GM04504 (cell line): ENCODE measurements at places on chromosomes 6 and 20.

- DNase-seq, result no peak
Observed at GRCh38 chr6:44631968-44632367, 244.5 kb downstream of the CDC5L start.

GRCh38 chr20:19932170-19932667 is 84.9 kb upstream of the NAA20 start:
- DNase-seq, result peak; percentile 82

DNA sequence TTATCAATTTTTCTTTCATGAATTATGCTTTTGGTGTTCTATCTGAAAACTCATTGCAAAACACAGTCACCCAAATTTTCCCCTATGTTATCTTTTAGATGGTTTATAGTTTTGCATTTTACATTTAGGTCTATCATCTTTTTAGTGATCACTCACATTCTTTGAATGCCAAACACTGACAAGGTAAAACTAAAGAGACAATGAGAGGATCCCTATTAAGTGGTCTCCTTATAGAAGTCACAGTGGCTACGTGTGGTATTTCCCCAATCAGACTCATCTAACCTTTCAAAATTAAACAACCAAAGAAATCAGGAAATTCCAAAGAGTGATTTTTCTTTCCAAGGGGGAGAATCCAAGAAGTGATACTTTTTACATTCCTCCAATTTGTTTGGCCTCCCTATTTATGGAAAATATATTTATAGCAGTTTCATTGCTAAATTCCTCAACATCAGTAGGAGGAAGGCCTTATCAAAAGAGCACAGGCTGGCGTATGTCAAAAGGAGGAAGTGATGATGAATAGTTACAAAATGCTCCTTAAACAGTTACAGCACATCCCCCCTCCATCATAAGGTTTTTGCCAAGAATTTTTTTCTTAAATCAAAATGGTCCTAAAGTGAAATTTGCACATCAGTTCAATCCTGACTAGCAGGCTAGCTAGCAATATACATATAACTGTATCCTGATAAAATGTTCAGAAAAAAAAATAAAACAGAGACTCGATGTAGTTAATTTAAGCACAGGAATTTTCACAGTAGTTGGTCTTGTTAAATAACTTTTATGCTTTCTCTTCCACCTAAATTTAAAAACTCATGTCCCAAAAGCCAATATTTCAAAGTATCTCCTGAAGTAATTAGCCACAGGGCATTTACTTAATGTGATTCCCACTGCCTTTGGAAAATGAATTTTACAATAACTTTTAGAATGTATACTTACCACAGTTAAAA is 76.2 kb upstream of the IPCEF1 start:
- DNase-seq, result no peak

- no peak for DNase-seq
Observed at GRCh38 chr6:50979171-50979525, 160.5 kb downstream of the TFAP2B start.

DNA sequence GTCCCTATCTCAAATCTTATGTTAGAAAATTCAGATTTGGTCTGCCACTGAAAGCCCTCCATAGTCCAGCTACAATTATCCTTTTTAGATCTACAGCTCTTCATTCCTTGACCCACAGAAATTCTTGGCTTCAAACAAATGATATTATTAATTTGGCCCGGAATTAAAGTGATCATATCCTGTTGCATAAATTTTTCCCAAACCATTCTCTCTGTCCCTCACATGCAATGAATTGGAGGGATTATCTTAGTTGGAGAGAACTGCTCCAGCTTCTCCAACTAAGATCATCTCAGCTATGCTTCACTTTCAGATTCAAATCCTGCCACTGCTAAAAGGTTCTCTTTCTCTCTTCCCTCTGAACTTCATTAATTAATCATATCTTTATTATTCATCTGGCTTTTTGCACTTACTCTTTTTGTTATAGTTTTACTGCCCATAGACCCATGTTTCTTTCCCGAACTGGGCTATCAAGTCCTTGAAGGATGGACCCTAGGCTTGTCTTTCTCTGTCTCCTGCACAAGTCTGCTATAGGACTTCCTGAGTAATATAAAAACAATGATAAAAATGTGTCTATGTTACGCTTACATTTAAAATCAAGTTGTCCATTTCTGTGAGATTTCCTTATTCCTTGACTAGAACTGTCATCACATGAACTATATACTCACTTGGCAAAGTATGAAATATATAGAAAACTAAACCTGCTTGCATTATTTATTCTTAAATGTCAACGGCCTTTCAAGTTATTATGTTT is 493.9 kb upstream of the MARCKS start:
- DNase-seq, result no peak

DNA sequence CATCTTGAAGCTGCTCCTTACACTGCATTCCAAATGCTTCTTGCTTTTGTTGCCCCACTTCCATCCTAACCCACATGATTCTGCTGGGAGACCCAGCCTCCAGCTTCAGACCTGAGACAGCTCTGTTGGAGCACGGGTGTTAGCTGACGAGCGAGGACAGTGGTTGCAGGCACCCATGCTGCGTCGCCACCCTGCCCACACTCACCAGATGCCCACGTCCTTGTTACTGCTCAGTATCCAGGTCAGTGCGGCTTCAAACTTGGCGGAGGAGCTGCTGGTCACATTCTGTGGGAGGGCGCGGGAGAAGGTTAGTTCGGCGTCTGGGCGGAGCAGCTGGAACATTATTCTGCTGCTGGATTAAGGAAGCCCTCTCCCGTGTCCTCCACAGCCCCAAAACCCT is 9.0 kb downstream of the LEMD2 start:
- DNase-seq, result no peak

- no peak for DNase-seq
Observed at GRCh38 chr20:63264519-63264918, 8.1 kb upstream of the ARFGAP1 start.

DNA sequence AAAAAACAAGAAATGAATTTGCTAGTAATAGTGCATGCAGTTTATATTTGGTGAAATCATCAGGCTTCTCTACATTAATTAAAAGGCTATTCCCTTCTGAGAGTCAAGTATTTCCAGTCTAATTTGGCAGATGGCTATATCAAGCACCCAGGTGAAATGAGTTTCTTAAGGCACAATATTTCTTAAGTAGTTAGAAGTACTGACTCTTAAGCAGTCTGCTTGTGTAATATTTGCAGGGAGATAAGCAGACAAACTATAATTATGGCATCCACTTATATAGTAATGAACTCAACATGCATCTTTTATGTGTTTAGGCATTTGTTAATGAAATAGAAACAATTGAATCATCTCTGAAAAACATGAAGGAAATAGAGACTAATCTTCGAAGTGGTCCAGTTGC is 189.2 kb downstream of the UTRN start:
- DNase-seq, result no peak

- no peak for DNase-seq
Observed at GRCh38 chr6:64170316-64170715, 534.7 kb downstream of the PHF3 start.

DNA sequence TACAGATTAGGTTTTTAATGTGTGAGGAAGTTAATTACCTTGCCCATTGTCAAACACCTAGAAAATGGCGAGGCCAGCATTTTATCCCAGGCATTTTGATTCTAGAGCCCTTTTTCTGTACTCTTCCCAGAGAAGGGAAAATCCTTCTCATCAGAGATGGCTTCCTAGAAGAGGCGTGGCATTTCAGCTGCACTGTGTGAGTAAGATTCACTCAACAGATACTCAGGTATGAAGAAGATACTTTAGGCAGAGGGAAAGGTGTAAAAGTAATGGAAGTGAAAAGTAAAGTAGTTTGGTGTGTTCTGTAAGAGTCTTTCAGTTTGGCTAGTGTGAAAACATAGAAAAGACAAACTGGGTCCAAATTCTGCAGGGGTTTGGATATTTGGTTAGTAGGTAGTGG is 113.8 kb downstream of the MAP3K4 start:
- no peak for DNase-seq

DNA sequence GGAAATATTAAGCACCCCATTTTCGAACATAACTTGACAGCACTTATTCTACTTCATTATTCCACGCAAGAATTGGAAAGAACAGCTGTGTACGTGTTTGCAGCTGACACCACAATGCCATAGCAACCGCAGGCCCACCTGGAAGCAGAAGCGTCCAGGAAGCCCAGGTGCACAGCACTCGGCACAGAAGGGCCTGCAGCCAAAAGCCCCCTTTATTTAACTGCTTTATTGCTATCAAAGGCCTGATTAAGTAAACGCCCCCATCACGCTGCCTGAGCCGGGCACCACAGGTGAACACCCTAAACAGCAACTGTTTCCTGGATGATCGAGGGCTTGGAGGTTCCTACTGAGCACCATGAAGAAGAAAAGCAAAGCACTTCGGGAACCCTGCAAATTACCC is 6.3 kb downstream of the TAF4 start:
- DNase-seq, result no peak

DNA sequence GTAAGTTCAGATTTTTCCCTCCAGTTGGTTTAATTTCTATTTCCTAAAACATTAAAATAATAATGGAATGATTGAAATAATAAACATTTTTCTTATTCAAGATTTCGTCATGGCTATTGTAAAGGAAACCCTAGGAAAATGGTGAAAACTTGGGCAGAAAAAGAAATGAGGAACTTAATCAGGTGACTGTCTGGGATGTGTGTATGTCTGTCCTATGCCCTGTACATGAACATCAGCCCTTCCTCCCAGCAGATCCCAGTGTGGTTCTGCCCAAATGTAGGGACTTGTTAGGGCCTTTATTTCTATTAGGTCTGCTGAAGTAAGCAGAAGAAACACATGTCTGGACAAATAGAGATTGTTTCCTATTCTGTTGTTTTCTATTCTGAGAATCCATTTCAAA is 13.1 kb downstream of the RIOK1 start:
- no peak for DNase-seq

DNA sequence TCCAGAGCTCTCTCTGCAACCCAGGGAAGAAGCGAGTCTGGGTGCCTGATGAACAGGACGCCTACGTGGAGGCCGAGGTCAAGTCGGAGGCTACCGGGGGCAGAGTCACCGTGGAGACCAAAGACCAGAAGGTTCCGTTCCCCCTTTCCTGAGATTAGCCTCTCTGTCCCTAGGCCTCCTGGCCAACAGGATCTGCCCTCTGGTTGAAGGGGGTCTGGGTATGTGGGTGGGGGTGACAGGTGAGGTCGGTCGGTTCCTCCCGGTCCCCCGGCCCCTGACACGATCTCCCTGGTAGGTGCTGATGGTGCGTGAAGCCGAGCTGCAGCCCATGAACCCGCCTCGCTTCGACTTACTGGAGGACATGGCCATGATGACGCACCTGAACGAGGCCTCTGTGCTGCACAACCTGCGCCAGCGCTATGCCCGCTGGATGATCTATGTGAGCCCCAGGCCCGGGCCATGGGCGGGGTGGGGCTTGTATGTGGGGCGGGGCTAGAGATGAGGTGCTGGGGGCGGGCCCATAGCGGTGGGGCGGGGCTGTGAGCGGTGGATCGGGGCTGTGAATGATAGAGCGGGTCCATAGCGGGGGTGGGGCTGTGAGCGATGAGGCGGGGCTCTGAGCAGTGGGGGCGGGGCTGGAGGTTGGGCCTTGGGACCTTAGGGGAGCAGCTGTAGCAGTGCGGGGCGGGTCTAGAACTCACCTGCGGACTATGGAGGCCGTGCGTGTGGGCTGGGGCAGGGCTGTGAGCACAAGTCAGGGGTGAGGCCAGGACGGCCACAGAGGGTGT is 23.9 kb downstream of the MYH7B start:
- no peak for DNase-seq

DNA sequence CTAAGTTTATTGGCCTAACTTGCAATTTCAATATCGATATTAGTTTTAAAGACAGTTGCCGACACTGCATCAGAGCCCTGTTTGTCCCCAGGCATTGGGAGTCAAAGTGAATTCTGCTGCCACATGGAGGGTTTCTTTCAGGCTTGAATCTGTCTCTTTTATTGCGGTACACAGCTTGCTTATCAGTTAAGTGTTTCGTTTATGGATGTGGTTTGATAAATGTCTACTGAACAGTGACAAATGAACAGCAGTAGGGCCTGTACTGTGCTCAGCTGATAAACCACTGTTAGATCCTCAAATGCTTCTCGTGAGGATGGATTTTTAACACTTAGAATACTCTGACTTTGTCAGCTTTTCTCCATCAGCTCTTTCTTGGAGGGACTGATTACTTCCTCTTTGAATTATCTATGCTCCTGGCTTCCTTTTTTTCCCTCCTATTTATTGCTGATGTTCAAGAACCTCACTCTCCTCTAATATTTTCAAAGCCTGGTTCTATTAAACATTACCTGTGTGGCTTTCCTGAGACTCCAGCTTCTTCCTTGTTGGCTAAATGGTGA is 240.8 kb downstream of the PLCB1 start:
- no peak for DNase-seq

- no peak for DNase-seq
Observed at GRCh38 chr6:145225500-145225899, 509.8 kb downstream of the EPM2A start.

DNA sequence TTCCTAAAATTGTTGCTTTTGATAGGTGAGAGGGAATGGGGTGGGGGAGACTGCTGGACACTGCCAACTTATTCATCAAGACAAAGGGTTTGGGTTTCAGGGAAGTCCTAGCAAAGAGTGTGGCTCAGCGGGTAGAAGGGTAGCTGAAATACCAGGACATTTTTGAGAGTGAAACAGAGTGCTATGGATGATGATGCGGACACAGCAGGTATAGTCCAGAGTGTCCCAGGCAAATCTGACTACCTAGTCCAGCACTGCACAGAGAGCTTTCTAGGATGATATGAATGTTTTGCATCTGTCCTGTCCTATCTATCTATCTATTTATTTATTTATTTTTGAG is 154.3 kb downstream of the BCAS1 start:
- DNase-seq, result no peak

DNA sequence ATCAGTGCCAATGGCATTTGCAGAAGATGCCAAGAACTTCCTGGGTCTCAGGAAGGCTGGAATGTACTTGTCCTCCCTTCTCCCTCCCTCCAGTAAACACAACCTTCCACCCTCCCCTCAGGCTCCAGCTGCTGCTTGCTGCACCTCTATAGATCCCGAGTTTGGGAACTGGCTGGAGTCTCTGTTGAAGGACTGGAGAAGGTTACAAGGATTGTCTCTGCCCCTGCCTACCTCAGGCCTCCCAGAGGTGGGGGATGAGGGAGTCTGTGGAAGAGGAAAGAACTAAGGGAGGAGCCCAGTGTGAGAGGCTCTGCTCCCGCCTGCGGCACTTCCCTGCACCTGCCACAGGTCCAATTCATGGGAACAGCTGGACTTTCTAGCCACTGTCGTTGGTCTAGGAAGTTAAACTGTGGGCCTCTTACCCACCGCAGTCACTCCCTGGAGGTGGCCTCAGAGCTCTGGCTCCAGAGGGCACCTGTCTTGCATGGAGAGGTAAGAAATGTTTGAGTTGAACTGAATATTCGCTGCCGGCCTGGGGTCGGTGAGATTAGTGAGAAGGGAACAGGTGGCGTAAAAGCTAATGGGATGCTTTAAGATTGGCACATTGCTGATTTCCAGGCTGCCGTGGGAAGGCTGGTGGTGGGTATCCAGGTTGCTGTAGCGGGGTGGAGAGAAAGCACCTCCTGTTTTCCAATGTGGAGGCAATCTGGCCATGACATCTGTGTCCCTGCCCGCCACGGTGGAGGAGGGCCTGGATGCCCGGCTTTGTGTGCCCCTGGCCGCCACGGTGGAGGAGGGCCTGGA is 54.3 kb downstream of the PPP1R14C start:
- no peak for DNase-seq
